Anterior cingulate cortex (tissue), 58 donors: ENCODE measurements at places on chromosomes 6 and 20.

GRCh38 chr6:17416806-17417205 lies 23.4 kb downstream of the CAP2 start:
- DNase-seq, result no peak

GRCh38 chr6:33171016-33171879 lies 21.0 kb downstream of the COL11A2 start:
- DNase-seq, result no peak

GRCh38 chr6:108606250-108606690 lies 45.6 kb downstream of the FOXO3 start:
- DNase-seq, result no peak

GRCh38 chr20:59364611-59365010 lies 64.2 kb downstream of the EDN3 start:
- no peak for DNase-seq

GRCh38 chr6:169211881-169212280 lies 41.8 kb downstream of the THBS2 start:
- no peak for DNase-seq

GRCh38 chr6:36114798-36115408 lies 15.4 kb upstream of the MAPK13 start:
- DNase-seq, result no peak

GRCh38 chr6:143059663-143060353 lies 881 bp upstream of the AIG1 start:
- DNase-seq, result no peak

GRCh38 chr20:43243672-43244269 lies 54.1 kb upstream of the PTPRT start:
- no peak for DNase-seq

DNA sequence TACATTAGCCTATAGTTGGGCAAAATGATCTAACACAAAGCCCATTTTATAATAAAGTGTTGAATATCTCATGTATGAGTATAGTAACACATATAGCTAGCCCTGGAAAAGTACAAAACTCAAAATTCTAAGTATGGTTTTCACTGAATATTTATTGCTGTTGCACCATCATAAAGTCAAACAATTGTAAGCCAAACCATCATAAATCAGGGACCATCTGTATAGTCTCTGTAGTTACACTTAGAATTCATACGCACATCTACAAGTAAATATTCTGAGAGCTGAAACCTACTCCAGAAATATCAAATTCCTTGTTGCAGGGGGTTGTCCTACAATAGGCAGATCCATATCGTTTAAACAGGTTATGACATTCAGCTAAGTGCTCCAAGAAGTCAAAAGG lies 817.3 kb downstream of the BCKDHB start:
- DNase-seq, result no peak

GRCh38 chr20:2197166-2197565 lies 95.5 kb downstream of the STK35 start:
- DNase-seq, result no peak

DNA sequence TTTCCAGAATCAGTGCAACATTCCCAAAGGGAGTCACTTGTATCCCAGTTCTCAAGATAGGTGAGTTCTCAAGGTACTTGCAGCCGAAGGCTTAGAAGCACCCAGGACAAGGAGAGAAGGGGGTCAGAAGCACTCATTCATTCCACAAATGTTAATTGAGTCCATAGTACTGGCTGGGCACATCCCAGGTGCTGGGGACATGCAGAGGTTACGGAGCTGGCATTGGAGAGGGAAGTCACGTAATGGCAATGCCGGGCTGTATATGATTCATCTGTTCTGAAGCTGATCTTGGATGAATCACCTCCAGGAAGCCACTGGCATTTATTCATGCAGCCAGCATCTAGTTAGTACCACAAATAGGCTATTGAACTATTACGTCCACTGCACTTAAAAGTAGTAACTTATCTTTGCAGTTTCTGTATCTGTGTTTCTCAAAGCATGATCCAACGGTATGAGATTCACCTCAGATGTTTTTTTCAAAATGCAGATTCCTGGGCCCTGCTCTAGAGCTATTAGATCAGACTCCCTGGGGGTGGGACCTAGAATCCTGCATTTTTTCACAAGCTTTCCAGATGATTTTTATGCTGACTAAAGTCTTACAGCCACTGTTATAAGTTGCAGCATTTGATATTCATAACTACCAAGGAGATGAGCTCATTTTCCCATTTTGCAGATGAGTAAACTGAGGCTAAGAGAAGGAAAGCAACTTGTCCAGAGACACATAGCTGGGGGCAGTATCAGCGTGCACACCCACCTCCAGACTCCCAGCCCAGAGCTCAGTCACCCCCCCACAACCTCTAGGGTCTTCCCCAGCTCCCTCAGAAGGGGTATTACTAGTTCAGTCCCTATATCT lies 44.1 kb upstream of the ID1 start:
- DNase-seq, result no peak

- DNase-seq, result no peak
Measured at GRCh38 chr6:127345521-127345920, 2.1 kb upstream of the ECHDC1 start.

GRCh38 chr6:3239110-3239830 lies 11.8 kb upstream of the TUBB2B start:
- DNase-seq, result no peak

DNA sequence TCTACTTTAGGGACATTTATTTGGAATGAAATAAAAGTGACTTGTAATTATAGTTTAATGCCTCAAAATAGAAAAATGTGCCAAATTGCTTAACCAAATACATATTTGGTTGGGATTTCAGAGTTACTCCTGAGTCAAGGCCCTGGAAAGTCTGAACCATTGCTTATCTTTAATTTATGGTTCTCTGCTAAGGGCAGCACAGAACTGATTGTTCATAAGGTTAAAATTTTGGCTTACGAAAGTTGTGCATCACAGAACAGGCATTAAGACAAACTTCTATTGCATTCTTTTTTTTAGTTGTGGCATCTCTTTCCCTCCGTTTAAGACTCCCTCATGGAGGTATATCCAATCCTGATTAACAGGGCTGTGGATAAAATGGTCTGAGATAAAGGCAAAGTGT lies 92.2 kb upstream of the TENT5A start:
- DNase-seq, result no peak

DNA sequence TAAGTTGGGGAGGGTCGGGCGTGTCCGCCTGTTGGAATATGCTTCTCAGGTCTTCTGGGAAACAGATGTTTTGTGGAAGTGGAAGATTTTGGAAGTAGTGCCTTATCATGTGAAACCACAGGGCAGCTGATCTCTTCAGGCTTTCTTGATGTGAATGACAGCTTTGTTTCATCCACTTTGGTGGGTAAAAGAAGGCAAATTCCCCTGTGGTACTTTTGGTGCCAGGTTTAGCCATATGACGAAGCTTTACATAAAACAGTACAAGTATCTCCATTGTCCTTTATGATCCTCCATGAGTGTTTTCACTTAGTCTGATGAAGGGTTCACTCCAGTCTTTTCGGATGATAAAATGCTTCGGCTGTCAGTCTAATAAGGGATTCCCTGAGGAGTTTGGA lies 4.6 kb downstream of the IRF4 start:
- no peak for DNase-seq

DNA sequence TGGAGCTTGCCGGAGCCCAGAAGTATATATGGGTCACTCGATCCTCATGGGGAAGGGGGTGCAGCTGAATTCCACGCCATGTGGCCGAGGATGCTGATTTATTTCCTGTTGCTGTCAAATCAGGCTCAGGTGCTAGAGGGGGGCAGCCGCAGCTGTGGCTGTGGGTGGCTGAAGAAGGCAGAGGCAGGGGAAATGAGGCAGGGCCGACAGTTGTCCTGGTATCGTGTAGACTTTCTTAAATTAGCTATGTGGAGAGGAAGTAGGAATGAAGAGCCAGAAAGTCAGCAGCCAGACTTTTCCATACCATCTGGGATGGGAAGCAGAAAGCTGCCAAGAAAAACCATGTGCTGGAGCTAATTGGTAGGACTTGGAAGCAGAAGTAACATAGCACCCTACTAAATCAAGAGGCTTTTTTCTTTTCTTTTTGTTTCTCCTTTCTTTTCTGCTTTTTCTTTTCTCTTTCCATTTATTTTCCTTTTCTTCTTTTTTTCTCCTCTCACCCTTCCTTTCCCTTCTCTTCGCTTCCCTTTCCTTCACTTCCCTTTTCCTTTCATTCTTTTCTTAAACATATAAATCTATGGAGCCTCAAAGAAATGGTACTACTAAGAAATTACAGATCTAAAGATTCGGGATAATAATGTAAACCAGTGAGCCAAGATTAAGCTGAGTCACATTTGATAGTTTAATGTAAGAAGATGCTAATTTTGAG lies 90.6 kb upstream of the CD83 start:
- no peak for DNase-seq

DNA sequence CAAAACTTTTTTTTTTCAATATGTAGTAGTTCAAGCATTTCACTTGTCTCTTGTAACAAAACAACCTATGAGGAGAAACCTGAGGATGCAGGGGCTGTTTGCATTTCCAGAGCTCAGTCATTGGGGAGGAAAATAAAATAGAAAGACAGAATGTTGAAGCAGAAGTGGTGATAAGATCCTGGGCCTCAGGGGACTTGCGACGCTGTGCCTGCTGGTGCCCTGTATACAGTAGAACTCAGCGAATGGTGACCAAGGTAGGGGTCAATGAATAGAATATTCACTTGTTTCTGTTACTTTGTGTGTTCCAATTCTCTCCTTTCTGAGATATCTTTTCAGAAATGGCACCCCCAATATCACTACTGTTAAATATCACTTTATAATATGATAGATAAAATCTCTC lies 271.6 kb downstream of the FARS2 start:
- DNase-seq, result no peak

- no peak for DNase-seq
Measured at GRCh38 chr6:75098709-75099108, 107.1 kb downstream of the COL12A1 start.

GRCh38 chr6:168999392-168999791 lies 254.3 kb downstream of the THBS2 start:
- no peak for DNase-seq

DNA sequence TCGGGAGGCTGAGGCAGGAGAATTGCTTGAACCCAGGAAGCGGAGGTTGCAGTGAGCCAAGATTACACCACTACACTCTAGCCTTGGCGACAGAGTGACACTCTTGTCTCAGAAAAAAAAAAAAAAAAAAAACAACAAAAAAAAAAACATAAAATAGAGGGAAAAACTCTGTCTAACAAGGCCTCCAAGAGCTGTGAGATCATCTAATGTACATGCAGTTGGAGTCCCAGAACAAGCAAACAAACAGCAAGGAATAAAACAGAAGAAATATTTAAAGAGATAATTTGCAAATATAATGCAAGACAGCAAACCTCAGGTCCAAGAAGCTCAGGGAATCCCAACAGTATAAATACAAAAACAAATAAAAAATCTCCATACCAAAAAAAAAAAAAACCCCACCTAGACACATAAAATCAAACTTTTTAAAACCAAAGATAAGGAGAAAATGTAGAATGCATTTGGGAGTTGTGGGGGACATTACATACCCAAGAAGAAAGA lies 35.0 kb upstream of the CCR6 start:
- DNase-seq, result no peak

- no peak for DNase-seq
Measured at GRCh38 chr6:120996340-120996739, 337.9 kb downstream of the TBC1D32 start.

GRCh38 chr6:21987501-21987957 lies 309.3 kb downstream of the PRL start:
- no peak for DNase-seq

DNA sequence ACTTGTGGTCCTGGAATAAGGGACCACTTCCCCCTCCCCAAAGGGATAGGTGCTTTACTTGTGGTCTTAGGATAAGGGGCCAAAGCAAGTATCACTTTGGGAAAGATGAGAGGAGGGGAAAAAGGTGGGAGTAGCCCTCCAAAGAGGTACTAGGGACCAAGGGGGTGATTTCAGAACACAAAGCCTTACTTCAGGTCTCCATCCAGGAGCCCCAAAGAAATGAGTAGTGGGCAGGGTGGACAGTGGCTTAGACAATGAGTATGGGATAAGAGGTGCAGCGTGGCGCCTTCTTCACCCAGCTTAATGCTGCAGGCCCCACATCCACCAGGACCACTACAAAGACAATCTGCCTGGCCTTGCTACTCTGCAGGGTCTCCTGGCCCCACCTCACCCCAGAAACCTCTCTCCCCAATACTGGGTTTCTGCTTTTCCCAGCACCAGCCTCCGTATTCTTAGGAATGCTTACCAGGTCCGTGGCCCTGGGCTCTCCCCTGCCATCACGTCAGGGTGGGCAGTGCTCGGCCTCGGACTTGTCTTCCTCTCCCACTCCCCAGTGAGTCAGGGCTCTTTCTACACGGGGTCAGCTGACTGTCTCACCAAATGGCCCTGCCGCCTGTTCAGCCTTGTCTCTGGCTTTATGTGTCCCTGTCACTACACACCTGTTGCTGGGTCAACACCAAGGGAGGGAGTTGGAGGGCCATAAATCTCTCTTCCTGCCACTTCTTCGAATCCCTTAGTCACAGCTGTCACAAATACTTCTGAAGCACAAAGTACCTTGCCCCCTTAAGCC lies 3.1 kb downstream of the NNAT start:
- no peak for DNase-seq

GRCh38 chr6:140438346-140438735 lies 1063.9 kb upstream of the CITED2 start:
- no peak for DNase-seq

DNA sequence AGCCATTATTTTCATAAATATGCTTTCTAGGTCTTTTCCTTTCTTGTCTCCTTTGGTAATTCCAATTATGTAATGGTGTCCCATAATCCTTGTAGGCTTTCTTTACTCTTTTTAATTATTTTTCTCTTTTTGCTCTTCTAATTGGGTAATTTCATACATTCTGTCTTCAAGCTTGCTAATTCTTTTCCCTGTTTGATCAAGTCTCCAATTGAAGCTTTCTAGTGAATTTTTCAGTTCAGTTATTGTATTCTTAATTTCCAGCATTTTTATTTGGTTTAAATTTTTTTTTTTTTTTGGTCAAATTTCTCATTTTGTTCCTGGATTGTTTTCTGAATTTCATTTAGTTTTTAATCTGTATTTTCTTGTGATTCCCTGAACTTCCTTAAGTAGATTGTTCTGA lies 74.9 kb upstream of the UST start:
- DNase-seq, result no peak

GRCh38 chr20:50290808-50291207 lies 100.2 kb downstream of the CEBPB start:
- no peak for DNase-seq

- DNase-seq, result peak; percentile 37
Measured at GRCh38 chr6:129370268-129370916, 339.6 kb downstream of the ARHGAP18 start.

GRCh38 chr20:32463642-32464400 lies 105.7 kb downstream of the ASXL1 start:
- DNase-seq, result peak; percentile 75

GRCh38 chr20:11158589-11158988 lies 484.8 kb upstream of the JAG1 start:
- no peak for DNase-seq

DNA sequence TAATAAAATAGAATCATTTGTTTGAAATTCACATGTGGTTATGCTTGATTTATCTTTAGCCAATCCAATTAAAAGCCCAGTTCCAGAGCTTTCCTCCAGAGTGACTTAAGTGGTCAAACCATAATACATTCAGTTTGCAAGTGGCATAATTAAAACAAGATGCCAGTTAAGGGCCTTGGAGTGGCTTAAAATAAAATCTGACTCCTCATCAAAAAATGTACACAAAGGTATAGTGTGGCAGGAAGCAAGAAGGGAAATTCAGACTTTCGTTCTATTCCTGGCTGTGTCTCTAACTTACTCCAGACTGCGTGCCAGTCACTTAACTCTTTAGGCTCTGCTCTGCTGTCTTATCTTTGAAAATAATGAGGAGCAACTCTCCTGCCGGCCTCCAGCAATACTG lies 251.3 kb upstream of the PRND start:
- DNase-seq, result no peak

GRCh38 chr20:40672095-40672494 lies 16.9 kb downstream of the MAFB start:
- no peak for DNase-seq

GRCh38 chr6:102381203-102381602 lies 987.7 kb downstream of the GRIK2 start:
- DNase-seq, result no peak
